ENCODE measurements at places on chromosomes 1 and 21.

DNA sequence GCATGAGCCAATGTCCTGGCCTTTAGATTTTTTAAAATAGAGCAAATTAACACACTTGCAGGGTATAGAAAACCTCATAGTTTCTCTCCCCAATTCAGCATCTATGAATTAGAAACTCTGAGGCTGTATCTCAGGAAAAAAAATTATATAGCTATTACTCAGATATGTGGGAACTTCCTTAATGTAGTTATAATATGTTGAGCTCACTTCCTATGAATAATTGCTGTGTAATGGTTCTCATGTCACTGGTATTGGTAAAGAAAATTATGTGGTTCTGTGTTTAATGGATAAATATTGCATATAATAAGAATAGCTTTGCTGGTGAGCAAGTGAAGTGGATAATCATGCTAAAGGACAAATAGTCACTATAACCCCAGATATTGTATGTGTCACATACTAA lies 2019.8 kb downstream of the NCAM2 start:
- no peak for DNase-seq

DNA sequence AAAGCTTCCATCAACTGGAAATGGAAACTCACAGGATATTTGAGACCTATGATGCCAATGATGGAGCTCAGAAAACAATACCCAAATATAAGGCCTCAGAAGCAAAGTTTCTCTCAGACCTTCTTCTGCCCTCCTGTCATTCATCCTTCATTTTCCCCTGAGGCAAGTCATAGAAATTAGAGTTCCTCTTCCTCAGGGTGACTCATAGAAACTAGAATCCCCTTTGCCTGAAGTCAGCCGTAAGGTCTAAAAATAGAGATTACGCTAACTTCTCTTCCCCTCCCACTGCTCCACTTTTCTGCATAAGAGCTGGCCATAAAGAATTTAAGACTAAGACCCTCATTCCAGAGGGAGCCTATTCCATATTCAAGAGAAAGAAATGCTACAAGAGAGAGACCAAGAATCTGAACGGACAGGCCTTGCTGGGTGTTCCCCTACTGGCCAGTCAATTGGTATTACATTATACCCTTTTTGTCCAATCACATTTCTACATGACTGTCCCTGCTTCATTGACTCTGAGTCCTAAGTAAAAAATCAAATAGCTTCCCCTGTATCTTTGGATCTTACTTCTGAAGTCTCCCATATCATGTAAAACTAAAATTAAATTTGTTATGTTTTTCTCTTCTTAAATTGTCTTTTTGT lies 994.9 kb downstream of the ADGRL2 start:
- no peak for DNase-seq

DNA sequence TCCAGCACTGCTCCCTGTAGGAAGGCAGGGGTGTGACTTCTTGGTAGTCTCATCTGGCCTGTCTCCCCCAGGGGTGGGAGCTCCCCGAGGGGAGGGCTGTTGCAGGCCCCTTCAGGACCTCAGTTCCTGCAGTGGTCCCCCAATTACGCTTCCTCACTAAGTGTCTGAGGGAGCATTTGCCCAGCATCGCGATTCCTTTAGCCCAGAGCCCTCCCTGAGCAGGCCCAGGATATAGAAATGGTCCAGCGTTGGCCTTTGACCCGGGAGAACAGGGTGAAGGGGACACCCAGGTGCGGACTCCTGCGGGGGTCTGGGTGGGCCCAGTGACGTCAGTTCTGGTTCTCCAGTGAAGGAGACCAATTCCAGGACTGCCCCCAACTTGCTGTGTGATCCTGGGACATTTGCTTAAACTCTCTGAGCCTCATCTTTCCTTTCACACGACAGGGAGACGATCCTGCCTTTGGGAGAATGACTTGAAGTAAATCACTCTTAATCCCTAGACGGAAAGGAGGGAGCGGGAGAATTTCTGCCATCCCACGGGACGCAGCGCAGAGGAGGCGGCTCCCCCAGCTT lies 32.6 kb upstream of the BTG2 start:
- no peak for DNase-seq

GRCh38 chr21:15839026-15839425 lies 109.2 kb downstream of the USP25 start:
- DNase-seq, result no peak

- no peak for DNase-seq
These were observed 53.1 kb downstream of the TNR start for GRCh38 chr1:175690298-175690697.
